Fibroblast of the conjunctiva (primary cell): ENCODE measurements at places on chromosomes 4 and X.

- DNase-seq = no peak
Measured at GRCh38 chr4:182918044-182918607, 940 bp upstream of the DCTD start.

GRCh38 chr4:157996061-157997028, 176.5 kb downstream of the GASK1B start:
- no peak for DNase-seq

DNA sequence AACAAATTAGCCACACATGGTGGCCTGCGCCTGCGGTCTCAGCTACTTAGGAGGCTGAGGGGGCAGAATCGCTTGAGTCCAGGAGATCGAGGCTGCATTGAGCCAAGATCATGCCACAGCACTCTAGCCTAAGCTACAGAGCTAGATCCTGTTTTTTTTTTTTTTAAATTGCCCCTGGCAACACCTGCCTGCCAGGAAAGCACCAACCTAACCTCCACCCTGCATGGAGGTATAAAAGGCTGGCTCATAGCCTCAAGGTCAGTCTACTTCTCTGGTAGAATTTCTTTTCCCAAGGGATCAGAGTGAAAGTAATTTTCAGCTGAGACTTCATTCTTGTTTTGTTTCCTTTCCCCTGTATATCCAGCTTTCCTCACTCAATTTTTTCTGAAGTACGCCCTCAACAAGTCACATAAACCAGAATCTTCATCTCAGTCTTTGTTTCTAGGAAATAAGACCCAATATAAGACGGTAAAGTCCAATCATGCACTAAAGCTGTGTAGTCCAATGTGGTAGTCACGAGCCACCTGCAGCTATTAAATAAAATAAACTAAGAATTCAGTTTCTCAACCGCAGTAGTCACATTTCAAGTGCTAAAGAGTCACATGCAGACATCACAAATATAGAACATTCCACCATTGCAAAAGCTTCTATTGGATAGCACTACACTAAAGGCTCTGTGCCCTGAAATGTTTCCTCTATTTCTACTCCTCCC, 113.3 kb downstream of the HPGD start:
- no peak for DNase-seq

DNA sequence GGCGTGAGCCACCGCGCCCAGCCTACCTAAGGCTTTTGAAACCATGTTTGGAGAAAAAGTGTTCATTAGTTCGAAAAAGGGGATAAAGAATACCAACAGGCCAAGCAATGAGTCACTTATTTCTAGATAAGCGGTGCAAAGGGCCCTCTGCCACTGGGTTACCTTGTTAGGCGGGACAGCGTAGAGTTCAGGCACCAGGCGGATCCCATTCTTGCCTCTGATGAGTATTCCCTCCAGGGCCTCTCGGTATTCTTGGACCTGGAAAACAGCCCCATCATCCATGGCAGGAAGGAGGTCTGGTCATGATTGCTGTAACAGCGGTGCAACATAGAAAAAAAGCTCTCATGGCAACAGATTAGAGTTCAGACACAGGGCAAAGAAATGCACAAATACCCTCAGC, 48.0 kb downstream of the PHKA2 start:
- DNase-seq = no peak

GRCh38 chr4:40719008-40719623, 30.6 kb upstream of the NSUN7 start:
- DNase-seq = peak; percentile 47

GRCh38 chr4:110988722-110989121, 365.8 kb upstream of the PITX2 start:
- no peak for DNase-seq

- no peak for DNase-seq
Measured at GRCh38 chrX:122945328-122945727, 238.8 kb upstream of the GRIA3 start.

DNA sequence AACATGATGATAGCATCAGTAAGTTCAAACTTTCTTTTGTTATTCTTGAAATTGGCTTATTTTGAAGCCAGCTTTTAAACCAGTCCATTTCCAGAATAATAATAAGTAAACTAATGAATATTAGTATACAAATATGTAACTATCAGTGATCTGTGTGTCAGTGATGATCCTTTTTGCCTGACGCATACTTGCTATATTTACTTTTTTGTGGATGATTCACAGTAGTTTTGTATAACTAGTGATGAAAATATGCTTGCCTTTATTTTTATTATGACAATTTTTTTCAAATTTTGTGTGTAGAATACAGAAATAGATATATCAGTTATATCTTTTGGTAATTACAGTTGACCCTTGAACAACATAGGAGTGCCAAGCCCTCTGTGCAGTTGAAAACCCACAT, 49.5 kb downstream of the USP53 start:
- DNase-seq = no peak

DNA sequence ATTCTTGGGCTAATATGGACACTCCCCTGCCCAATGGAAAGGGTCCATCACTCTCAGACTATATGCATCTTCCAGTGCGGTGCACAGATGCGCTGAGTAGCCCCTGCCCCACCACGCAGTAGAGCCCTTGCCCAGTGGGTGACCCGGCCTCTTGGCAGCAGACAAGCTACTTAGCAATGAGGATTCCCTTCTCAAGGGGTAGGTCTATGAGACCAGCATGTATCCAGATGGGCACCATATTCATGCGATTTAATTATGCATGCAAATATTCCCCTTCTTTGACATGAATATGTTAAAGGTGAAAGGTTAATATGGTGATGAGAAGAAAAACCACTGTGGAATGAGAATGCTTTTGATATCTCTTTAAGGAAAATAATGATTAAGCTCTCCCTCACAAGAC, 77.7 kb downstream of the ZNF827 start:
- no peak for DNase-seq

GRCh38 chr4:70759126-70759525, 37.4 kb downstream of the RUFY3 start:
- no peak for DNase-seq

DNA sequence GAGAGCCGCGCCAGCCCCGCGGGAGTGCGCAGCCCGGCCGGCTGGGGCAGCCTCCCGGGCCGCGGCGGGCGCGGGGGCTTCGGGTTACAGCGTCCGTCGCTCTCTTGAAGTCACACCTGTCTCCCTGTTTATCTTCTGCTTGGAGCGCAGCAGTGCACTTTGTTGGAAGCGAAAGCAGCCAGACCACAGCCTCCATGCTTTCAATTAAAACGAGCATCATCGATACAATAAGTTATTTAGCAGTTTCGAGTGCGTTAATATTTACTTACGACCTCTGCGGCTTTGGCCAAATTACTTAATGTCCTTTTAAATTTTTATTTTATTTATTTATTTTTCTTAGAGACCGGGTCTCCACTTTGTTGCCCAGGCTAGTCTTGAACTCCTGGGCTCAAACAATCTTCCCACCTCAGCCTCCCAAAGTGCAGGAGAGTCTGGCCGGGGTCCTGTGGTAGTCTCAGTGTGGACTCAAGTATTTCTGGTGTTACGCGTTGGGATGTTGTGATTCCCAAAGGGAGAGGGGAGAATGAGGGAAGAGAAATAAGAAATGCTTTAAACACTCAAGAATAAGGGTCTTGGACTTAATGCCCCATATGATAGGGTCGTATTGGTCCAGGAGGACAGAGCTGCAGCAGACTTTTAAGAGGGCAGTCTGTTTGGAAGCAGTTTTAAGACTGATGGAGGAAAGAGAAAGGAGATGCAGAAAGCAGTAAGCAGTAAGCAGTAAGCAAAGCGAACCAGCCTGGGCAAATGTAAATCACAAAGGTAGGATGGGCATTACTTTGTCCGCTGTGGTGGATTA, 504 bp upstream of the PDLIM3 start:
- DNase-seq = no peak

- DNase-seq = peak; percentile 3
Measured at GRCh38 chr4:79042079-79042674, 102.9 kb upstream of the PAQR3 start.

GRCh38 chr4:41256131-41256739, 493 bp upstream of the UCHL1 start:
- peak; percentile 55 for DNase-seq

GRCh38 chr4:122360754-122361153, 18.1 kb upstream of the ADAD1 start:
- DNase-seq = no peak

DNA sequence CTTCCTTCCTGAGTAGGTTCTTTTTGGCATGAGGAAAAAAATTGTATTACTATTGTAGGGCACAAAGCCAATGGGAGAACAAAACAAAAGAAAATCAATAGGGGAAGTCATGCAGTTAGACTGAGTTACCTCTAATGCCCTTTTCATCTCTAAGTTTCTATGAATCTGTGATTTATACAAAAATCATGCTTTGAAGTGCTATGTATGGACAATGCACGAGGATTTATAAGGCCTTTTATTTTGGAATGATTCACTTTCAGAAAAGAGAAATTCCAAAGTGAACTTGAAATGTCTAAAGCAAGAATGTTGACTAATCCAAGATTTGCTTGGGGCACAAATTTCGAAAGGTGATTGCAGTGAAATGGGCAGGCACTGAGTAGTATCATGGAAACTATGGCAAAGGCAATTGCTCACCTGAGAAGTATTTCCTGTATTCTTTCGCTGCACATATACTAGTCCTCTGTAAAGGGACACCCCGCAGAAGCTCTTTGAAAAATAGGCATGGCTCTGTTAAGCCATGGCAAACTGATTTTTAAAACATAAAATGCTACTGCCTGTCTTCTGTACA, 52.8 kb downstream of the ADGRG4 start:
- no peak for DNase-seq
